ENCODE measurements at places on chromosomes 3 and 15.

DNA sequence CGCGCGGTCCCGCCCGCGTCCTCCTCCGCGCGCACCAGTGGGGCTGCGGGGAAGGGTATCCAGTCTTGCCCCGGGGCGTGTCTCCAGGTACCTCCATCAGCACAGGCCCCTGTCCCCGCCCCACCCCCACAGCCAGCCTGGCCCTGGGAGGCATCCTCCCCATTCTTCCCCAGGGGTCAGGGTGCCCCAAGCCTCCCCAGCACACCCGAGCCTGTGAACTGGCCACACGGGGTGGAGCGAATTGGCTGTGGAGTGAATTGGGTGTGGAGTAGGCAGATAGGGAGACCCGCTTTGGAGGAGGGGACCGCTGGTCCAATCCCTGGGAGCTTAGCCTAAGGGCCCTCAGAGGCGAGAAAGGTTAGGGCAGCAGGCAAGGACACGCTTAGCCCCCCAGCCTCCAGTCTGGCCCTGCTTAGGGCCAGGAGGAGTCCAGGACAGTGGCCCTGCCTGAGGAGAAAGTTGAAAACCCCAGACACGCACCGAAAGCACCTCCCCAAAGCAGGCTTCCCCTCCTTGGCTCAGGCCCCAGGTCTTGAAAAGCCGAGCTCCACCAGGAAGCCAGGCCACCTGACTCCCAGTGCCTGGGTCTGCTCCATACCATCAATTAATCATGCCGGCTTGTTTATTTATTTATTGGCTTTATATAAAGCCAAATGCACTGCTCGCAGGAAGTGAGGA is 107.7 kb upstream of the SLC6A11 start:
- no peak for DNase-seq

DNA sequence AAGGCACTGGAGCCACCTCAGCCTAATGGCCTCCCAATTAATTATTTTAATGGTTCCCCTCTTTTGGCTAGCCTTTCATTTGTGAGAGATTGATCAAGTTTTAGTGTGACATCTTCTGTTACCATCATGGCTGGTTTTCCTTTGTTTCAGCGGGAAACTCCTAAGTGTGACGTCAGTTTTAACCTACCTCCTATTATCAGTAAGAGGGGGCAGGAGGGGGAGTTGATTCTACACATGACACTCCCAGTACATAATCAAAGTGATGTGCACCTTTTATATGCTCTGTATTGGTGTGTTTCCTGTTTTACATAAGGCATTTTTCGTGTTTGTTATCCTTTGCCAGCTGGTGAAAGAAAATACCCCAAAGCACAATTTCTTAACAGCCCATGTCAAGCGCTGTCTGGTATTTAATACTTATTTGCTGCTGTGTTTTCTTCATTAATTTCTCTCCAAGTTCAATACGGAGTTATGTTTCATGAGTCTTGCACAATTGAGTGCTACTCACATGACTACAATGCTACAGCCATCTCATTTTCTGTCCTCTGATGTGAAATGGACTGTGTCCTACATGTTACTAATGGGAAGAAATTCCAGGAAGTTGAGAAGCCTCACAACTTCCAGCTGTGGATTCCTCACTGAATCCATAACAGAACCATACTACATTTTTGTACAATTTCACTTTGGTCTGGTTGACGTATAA is 52.2 kb upstream of the POLR2M start:
- no peak for DNase-seq

GRCh38 chr15:92811148-92811913 is 88.8 kb upstream of the CHD2 start:
- DNase-seq, result no peak

- DNase-seq, result no peak
Measured at GRCh38 chr3:45807681-45808540, 11.6 kb upstream of the SLC6A20 start.

GRCh38 chr3:98972155-98972554 is 70.7 kb upstream of the DCBLD2 start:
- DNase-seq, result no peak

GRCh38 chr3:135076341-135076740 is 281.3 kb downstream of the EPHB1 start:
- no peak for DNase-seq

DNA sequence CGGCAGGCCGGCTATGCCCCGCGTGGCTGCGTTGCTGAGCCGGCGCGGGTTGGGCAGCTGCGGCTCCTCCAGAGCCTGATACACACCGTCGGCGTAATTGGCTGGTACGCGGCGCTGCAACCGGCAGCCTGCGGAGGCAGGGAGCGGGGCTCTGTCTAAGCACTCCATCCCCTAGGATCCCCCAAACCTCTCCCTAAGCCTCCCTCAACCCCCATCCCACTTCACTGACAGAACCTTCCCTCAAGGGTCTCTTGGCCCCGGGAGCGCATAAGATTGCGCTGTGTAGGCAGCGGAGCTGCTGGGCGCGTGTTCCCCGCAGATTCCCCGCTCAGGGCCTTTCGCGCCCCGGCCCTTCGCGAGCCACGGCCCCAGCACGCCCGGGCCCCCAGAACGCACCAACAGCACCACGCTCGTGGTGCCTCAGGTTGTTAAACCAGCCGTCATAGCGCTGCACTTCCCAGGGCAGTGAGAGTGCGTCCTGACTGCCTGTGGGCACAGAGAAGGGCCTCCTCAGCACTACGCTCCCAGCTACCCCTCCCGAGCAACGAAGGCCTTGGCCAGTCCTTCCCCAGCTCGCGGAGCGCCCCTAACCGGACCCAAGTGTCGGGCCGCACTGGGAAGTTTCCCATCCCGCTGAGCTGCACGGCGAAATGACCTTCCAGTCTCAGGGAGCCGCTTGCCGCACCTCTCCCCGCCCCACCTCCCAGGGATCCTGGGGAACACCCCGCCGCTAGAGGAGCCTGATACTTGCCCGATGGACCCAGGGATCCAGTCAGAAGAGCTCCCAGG is 1.2 kb downstream of the DUOX2 start:
- DNase-seq, result no peak

DNA sequence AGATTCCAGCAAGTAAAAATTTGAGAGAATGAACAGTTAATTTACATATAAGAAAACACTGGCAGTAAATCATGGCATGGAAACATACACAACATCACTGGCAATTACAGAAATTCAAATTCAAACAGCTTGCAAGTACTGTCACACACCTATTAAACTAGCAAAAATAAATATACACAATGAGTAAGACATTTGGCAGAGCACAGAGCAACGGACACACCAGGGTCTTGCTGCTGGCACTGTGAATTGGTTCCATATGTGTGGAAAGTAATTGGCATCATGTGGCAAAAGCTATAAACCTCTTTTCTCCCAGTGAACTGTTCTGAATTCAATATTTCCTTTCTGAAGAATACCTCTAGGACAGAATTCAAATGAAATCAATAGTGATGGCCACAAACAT is 78.3 kb downstream of the LRRK1 start:
- DNase-seq, result no peak

- no peak for DNase-seq
Measured at GRCh38 chr3:114379266-114379665, 85.4 kb downstream of the TIGIT start.

GRCh38 chr3:108462899-108463298 is 47.5 kb downstream of the MYH15 start:
- DNase-seq, result no peak

DNA sequence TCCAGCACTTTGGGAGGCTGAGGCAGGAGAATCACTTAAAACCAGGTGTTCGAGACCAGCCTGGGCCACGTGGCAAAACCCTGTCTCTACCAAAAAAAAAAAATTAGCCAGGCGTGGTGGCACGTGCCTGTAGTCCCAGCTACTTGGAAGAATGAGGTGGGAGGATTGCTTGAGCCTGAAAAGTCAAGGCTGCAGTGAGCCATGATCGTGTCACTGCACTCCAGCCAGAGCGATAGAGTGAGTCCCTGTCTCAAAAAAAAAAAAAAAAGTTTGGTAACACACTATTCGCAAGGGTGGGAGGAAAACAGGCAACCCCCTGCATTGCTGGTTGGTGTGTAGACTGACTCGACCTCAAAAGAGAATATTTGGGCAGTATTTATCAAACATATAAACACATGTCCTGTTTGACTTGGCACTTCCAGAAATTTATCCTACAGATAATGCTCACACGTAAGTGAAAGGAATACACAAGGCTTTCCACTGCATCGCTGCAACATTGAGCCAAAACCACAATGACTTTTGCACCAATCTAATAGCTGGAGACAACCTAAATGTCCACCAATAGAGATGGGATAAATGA is 3.1 kb upstream of the ANPEP start:
- no peak for DNase-seq

DNA sequence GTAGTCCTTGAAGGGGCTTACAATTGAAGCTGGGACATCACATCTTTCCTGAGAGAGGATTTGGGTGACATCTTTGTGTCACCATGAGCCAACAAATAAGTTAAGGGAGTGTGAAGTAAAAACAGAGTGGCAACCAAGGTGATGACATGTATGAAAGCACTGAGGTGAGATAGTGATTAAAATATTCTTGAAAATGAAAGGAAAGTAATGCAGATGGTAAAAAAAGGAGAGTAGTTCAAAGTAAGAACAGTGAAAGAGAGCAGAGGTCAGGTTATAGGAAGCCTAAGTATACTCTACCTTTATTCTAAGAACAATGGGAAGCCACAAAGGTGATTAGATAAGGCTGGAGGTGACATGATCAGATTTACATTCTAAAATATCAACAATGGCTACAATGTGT is 486.1 kb downstream of the DIPK2A start:
- DNase-seq, result no peak

- DNase-seq, result no peak
Measured at GRCh38 chr15:76328106-76328696, 8.4 kb upstream of the ISL2 start.

GRCh38 chr3:13338231-13338630 is 81.9 kb downstream of the NUP210 start:
- DNase-seq, result no peak

- no peak for DNase-seq
Measured at GRCh38 chr3:182971637-182972036, 8.7 kb downstream of the DCUN1D1 start.

DNA sequence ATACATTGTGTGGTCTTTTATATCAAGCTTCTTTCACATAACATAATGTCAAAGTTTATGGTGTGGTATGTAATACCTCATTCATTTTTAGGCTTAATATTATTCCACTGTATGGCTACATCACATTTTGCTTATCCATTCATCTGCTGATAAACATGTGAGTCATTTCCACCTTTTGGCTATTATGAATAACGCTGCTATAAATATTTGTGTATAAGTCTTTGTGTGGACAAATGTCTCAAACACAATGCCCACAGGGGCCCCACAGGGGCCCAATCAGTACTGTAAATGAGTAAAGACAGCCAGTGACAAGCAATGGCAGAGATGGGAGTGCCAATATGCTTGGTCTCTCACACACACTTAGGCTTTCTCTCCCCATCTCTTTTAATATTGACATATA is 54.2 kb downstream of the PIK3R4 start:
- DNase-seq, result no peak

GRCh38 chr3:122774564-122774963 is 19.1 kb downstream of the HSPBAP1 start:
- no peak for DNase-seq

- no peak for DNase-seq
Measured at GRCh38 chr3:142904639-142905436, 16.0 kb upstream of the PCOLCE2 start.

GRCh38 chr3:128405554-128406277 is 61.0 kb downstream of the DNAJB8 start:
- no peak for DNase-seq

- no peak for DNase-seq
Measured at GRCh38 chr15:87816811-87817210, 439.7 kb downstream of the NTRK3 start.

GRCh38 chr3:195916291-195916690 is 7.9 kb upstream of the TNK2 start:
- DNase-seq, result no peak

DNA sequence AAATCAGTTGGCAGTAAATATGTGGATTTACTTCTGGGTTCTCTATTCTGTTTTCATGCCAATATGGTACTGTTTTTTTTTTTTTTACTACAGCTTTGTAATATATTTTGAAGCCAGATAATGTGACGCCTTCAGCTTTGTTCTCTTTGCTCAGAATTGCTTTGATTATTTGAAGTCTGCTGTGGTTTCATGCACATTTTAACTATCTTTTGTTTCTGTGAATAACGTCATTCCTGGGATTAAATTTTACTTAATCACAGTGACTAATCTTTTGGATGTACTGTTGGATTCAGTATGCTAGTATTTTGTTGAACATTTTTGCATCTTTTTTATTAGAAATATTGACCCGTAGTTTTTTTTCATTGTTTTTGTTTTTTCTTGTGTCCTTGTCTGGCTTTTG is 576.5 kb downstream of the ZNF385D start:
- DNase-seq, result no peak

- DNase-seq, result no peak
Measured at GRCh38 chr15:99073008-99073717, 31.7 kb upstream of the SYNM start.

DNA sequence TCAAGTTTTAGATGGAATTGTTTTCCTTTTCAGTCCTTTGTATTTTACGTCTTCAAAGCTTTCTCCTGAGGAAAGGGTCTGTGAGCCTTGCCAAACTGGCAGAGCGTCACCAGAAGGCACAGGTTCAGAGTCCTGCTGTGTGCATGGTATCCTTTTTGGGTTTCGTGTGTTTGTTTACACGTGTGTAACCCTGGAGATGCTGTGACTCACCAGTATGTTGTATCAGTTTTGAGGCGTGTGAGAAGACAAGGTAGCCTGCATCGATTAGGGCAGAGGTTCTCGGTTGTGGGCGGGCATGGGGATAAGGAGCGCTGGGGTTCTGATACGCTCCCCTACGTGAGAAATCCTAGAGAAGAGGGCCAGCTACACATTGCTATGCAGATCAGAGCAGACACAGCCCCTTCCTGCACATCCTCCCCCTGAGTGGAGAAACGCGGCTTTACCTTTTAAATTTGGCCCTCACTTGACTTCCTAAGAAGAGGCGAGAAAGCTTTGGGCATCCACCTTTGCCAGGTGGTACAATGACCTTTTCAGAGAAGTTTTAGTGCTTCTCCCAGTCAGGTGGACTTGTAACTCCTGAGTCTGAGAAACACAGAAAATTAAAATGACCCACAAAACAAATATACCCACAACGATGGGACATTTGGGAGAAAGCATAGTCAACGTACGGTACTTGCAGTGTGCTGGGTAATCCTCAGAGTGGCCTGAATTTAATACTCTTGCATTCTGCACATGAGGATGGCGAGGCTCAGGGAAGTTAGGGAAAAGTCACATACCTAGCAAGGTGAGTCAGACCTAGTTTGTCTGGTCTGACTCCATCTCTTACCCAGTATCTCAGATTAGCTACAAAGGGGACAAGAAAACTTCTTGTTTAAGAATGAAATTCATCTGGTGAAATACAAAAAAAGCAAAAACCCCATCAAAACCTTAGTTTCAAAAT is 38.1 kb downstream of the TRAK1 start:
- DNase-seq, result no peak

- DNase-seq, result no peak
Measured at GRCh38 chr3:149738876-149739275, 13.4 kb downstream of the COMMD2 start.

DNA sequence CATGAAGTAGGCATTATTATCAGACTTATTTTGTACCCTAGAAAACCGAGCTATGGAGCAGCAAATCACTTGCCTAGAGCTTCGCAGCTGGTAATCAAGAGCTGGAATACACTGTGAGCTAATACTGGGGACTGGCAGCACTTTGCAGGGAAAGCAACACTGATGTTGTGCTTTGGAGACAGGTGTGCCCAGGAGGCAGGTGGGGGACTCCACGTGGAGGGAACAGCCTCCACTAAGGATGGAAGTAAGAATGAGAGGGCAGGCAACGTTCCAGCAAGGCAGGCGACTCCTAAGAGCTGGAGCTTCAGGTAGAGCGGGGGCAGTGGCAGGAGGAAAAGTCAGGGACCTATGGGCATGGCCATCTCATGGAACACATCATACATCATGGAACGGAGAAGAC is 300.5 kb upstream of the IGF1R start:
- no peak for DNase-seq

GRCh38 chr3:14548321-14548729 is 8.2 kb upstream of the GRIP2 start:
- no peak for DNase-seq

Measured in stimulated activated CD8-positive, alpha-beta memory T cell treated with anti-CD3 and anti-CD28 coated beads, Interleukin-15, amount 100 ng/mL, for 1 hour (primary cell).